Choroid plexus epithelial cell (primary cell): ENCODE measurements at places on chromosomes 13 and 19.
A peak's percentile ranks its signal among the peaks of the same experiment; 100 is the strongest.

GRCh38 chr13:82467626-82468025 is 1414.6 kb downstream of the SLITRK1 start:
- no peak for DNase-seq

GRCh38 chr19:48552406-48553322 is 692 bp downstream of the SULT2B1 start:
- DNase-seq = no peak

GRCh38 chr13:30480292-30480950 is 14.7 kb upstream of the HMGB1 start:
- DNase-seq = no peak

DNA sequence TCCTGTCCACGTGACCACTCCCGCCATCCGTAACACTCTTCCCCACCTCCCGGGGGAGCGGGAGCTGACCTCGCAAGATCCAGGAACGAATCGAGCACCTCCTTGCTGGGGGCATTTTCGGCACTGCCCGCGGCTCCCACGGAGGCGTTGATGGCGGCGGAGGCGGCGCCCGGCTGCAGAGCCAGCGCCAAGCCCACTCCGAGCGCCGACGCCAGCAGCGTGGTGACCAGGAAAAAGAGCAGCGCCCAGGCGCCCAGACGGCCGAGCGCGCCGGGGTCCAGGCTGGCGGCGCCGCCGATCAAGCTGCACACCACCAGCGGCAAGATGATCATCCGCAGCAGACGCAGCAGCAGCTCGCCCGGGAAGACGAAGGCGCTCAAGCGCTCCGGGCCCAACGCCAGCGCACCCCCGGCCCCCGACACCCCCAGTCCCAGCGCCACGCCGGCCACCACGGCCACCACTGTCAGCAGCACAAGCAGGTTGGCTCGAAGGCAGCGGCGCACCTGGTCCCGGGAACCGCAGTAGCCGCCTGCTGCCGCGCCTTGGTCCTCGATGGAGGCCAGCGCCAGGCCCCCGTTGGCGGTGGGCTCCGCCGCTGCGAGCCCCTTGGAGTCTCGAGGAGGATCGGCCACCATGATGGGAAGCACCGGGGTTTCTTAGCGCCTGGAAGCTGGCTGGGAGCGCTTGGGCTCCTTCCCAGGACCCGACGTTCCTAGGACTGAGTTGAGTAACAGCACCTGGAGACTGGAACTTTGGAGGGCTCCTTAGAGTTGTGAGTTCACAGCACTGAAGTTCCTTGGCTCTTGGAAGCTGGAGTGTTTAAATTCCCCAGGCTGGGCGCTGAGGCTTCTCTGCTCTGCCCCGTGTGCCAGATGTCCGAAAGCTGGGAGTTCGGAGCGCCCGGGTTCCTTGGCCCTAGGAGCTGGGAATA is 798 bp downstream of the SLC1A5 start:
- DNase-seq = peak; percentile 59

DNA sequence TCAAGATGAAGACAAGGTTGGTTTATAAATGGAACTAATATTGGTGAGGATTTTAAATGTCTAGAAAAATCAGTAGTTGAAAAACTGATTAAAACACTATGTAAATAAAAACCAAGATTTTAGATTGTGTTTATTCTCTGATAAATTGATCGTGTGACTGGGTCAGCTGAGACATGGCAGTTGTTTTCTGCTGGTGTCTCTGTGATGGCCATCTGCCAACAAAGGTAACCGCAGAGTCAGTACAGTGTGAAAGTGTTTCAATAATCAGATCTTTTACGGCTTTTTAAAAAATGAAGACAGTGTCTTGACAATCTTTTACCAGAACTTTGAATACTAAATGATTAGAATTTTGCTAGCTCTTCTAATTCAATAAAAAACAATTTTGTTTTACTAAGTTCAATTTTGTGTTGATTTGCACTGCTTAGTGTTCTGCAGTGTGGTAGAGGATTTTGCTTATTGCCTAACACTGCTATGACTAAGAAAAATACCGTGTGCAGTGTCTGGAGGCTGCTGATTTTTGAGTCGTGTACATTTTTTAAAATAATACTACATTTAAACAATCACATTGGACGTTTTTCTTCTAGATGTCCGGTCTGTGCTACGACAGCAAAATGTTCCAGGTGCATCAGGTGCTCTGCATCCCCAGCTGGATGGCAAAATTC is 32.7 kb upstream of the GPR183 start:
- peak; percentile 83 for DNase-seq

DNA sequence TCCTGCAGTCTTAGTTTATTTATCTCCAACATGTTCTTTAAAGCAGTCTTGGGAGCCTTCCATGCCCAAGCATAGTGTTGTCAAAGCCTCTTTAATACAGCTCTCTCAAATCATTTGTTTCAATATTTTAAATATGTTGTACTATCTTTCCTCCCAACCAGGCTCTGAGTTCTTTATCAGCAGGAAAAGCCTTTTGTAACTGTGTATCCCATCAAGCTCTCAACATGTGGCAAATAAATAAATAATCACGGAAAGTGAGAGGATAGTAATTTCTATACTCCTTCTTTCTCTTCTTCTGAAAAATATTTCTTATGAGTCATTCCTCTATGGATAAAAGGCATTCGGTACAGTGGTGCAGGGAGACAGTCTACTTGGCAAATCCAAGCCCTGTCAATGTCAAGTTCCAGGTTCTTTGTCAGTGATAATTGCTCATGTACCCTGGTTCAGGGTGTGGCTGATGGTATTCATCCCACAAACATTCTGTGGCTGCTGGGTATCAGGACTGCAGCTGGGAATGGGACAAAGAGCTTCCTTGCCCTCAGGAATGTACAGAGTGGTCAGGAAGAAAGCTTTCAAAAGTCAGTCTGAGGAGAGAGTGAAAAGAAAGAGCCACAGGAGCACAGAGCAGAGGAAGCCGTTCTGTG is 384.3 kb downstream of the EFNB2 start:
- DNase-seq = peak; percentile 90

GRCh38 chr13:26867451-26868091 is 107.0 kb upstream of the GPR12 start:
- DNase-seq = peak; percentile 48

DNA sequence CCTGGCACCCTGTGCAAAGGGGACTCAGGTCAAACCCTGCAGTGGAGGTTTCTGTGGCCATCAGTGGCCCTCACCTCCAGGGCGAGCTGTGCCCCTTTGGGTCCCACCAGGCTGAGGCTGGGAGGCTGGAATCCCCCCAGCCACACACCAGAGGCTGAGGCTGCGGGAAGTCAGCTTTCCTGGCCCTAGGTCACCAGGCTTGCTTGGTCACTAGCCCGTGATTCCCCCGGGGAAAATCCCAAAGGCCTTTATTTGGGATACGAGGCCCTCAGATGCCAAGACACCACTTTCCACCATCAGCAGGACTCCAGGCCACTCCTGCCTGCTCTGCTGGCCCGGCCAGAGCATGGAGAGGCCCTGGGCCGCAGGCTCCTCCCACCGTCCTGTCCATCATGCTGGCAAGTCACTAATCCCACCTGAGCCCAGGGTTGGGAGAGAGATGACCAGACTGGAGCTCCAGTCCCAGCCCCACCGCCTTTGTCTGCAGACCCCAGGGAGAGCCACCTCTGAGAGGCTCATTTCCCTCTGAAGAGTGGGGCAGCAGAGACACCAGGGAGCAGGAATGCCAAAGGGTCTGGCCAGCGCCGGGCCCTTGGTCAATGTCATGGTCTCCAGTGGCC is 4.7 kb downstream of the NKPD1 start:
- DNase-seq = no peak

- no peak for DNase-seq
These were observed 4.9 kb downstream of the NUMBL start for GRCh38 chr19:40685563-40685962.

GRCh38 chr13:99225078-99225477 is 24.4 kb downstream of the UBAC2 start:
- no peak for DNase-seq

DNA sequence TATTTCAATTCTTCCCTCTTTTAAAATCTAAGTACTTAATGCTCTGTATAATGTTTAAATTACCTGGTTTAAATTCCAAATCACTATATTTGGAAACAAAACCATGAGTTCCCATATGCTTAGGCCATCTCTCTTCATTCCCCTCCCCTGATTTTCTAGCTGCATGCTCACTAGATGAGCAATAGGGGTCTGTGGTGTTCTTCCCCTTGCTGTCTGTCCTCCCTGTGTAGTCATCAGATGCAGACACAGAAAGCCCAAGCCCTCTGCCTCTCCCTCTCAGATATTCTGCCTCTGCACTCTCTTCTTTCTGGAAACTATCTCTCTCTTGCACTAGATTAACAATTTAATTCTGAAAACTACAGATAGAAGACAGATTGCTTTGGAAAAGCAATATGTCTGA is 1730.2 kb downstream of the OLFM4 start:
- no peak for DNase-seq

DNA sequence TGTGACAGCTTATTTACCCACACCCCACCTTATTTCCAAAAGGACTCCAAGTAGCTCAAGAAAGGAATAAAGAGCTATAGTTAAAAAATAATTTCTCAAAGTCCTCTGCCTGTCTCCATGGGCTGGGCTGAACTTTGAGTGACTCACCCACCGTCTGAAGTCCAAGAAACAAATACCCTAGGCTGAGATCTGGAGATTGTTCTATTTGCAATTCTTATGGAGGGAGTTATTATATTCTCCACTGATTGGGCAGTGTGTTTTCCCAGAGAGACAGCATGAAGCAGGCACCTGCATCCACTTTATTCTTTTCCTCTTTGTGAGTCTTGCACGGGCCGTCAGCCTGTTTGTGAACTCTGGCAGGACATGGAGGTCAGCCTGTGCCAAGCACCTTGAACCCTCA is 63.2 kb downstream of the SHISA2 start:
- peak; percentile 58 for DNase-seq

GRCh38 chr19:19554074-19555023 is 16.3 kb downstream of the CILP2 start:
- DNase-seq = peak; percentile 56

DNA sequence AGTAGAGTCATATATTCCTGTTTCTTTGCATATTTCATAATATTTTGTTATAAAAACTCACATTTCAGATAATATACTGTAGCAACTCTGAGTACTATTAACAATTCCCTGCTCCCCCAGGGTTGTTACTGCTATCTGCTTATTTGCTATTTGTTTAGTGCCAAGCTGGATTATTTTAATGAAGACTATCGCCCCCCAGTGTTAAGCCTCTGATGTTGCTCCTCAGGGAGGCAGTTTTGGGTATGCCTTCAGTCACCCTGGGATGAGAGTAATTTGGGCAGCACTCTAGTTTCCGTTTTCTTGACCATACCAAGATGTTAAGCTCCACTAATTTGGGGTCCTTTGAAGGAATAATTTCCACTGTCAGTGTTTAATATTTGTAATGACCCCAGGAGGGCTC is 46.0 kb downstream of the MICU2 start:
- peak; percentile 60 for DNase-seq

- DNase-seq = peak; percentile 81
These were observed 637.6 kb upstream of the ARGLU1 start for GRCh38 chr13:107205318-107206104.

DNA sequence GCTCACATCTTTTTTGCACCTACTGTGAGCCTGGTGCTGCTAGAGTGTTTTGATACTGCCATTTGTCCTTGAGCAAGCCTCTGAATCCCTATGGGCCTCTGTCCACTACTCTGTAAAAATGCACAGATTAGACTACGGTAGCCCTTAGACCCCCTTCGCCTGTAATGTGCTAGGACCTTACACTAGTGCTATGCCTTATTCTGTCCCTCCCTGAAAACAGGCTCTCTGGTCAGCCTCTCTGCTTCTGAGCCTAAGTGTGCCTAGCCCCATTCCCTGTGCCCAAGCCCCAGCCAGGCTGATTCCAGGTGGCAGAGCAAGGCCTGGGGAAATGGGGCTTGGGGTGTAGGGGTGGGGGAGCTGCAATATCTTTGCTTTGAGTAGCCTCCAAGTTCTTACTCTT is 10.7 kb downstream of the HMGB1 start:
- DNase-seq = no peak

DNA sequence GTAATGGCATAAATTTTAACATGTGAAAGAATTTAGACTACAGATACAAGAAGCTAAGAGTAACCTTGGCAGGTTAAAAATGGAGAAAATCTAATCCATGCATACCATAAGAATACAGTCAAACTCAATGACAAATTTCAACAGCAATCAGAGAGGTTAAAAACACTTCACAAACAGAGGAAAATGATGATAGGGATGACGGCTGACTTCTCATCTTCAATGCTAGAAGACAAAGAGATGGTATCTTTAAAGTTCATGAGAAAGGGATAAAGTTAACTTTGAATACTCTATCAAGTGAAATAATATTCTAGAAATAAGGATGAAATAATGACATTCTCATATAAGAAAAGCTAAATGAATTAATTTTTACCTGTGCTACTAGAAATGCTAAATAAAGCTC is 1130.2 kb upstream of the MIR17HG start:
- no peak for DNase-seq

- no peak for DNase-seq
These were observed 452.4 kb downstream of the KLF12 start for GRCh38 chr13:73681779-73682178.

DNA sequence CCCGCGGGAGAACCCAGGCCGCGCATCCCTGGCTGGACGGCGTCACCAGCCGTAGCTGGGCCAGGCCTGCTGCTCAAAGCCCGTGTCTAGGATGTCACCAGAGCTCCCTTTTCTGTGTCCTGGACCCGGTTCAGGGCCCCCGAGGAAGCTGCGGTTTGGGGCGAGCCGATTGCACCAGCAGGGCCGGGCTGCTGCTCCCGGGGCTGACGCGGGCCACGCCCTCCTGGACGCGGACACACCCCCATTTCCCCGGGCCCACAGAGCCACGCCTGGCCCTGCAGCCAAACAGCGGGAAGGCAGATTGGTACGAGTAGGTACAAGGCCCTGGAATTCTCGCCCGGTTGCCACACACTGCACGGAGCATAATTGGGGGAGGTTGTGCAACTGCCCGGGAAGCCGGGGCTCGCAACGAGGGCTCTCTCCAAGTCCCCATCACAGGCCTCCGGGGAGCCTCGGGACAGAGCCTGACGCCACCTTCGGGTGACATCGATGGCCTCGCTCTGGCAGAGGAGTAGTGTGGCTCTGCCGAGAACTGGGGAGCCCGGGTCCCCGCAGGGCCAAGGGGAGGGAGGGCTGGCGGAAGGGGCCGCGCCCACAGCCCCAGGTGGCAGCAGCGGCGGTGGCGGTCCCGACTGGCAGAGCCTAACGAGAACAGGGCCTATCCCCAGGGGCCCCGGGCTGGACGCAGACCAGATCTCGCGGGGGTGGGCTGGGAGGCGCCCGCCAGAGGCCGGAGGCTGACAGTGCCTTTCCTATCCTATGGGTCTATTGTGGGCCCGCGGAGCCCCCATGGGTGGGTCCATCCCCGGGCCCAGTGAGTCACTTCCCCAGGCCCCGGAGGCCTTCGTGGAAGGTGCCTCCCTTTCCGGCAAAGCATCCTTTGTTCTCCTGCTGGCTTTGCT is 23.5 kb downstream of the KCTD15 start:
- peak; percentile 62 for DNase-seq

GRCh38 chr13:49746111-49746510 is 46.4 kb downstream of the KPNA3 start:
- DNase-seq = no peak

GRCh38 chr19:34979819-34980640 is 16.0 kb upstream of the ZNF792 start:
- no peak for DNase-seq

GRCh38 chr19:16605553-16605994 is 22.4 kb downstream of the MED26 start:
- DNase-seq = no peak
